ENCODE measurements at places on chromosomes 16 and 17. TPM values are rescaled to one million over a fixed set of nuclear protein-coding genes. Genes with fewer than 3 reads are reported as not detected.

Gene KRTAP9-9
- not detected for total RNA-seq

Gene HBA2
- not detected for total RNA-seq

Gene CLEC18B
- 0.26 TPM for total RNA-seq

Gene CD300A
- not detected for total RNA-seq

Gene PRMT7
- 29.3 TPM for total RNA-seq

Gene CORO6
- 7.5 TPM for total RNA-seq

Gene CD300C
- total RNA-seq, result 0.35 TPM

Gene KRTAP1-5
- total RNA-seq, result not detected

Gene SLFN11
- total RNA-seq, result 5.9 TPM

Gene NR1D1
- total RNA-seq, result 10.7 TPM

Gene PIK3R6
- not detected for total RNA-seq

Gene FBXW10
- total RNA-seq, result 1.1 TPM

Gene CNTD1
- 0.06 TPM for total RNA-seq

Gene KRT33B
- not detected for total RNA-seq

Gene FLOT2
- total RNA-seq, result 81.4 TPM

Gene IL21R
- 0.05 TPM for total RNA-seq

Gene BRCA1
- total RNA-seq, result 23.4 TPM

Gene CSF3
- 0.42 TPM for total RNA-seq

Gene ARL17A
- 3.6 TPM for total RNA-seq

Gene SLX4
- 4.6 TPM for total RNA-seq

Gene MT4
- total RNA-seq, result not detected

Gene CPHXL
- not detected for total RNA-seq

Gene KRT17
- total RNA-seq, result 1.3 TPM

Gene LPO
- not detected for total RNA-seq

Gene UMOD
- total RNA-seq, result not detected

Gene SEPTIN12
- total RNA-seq, result not detected

Gene ABCA9
- not detected for total RNA-seq

All from A549 treated with GW870086 at 1 μM for 4 hours (cell line).